Transverse colon (tissue), 4 donors: ENCODE measurements at places on chromosomes 2 and 18.
A peak's percentile ranks its signal among the peaks of the same experiment; 100 is the strongest.

DNA sequence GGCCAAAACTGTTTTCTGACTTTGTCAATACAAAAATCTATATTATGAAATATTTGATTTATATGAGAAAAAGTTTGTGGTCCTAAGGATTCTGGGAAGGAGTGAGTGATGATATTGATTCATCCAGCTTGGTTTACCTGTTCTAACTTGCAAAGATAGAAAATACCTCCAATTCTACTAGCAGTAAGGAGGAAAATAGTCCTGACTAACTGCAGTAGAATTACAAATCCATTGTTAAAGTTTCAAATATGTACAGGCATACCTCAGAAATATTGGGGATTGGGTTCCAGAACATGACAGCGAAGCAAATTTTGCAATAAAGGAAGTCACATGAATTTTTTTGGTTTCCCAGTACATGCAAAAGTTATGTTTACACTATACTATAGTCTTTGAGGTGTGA, 158.8 kb upstream of the CYRIA start:
- no peak for DNase-seq

DNA sequence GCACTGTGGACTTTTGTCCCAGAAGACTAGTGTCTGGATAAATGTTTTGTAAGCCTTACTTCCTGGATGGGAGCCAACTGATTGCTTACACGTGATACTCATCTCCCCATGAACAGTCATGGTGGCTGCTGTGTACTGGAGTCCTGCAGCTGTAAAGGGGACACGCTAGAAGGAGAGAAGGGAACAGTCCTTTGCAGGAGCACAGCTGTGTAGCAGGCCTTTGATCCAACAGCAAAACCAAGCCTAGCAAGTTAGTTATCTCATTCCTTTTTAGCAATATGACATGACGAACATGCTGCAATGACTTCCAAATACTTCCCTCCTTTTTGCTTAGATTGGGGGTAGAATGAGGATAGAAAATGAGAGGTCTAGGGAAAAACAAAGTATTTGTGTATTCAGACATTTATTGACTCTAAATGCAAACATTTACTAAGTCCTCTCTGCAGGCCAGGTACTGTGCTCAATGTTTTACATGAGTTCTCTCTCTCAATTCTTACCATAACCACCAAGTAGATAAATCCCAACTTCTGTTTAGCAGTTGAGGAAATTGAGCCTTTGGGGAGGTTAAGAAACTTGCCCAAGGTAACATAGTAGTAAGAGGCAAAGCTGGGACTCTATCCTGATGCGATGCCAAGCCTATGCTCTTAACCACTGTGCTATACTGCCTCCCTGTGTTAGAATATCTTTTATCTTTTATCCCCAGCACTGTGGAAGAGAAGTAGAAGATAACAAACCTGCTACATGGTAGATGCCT, 55.4 kb upstream of the CD28 start:
- peak; percentile 69 for DNase-seq

DNA sequence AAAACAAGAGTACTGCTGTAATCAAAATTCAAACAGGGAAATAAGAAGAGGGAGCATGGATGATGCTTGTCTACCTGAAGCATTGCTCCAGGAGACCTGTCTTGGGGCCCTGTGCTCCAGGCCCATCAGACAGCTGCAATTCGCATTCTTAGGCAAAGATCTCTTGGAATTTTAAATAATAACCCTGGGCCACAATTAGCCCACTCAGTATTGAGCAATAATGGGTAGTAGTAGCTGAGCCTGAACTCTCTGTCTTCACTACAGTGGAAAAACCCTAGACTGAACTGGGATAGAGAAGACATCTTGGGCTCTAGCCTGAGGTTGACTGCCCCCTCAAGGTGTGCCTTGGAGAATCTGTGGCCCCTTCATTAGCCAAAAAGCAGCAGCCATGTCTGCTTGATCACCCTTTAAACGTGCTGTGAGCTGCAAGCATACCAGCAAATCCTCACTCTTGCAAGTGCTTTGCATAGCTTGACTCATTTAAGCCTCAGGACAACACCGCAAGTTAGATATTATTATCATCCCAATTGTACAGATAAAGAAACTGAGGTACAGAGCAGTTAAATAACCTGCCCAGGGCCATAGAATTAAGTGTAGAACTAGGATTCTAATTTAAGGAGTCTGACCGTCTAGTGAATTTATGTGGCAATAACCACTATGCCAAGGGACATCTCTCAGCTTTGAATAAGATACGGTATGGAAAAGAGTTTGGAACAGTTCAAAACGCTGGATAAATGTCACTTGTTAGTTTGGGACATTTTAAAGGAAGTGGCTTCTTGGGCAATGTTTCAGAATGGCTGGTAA, 69.0 kb downstream of the DDX1 start:
- no peak for DNase-seq

DNA sequence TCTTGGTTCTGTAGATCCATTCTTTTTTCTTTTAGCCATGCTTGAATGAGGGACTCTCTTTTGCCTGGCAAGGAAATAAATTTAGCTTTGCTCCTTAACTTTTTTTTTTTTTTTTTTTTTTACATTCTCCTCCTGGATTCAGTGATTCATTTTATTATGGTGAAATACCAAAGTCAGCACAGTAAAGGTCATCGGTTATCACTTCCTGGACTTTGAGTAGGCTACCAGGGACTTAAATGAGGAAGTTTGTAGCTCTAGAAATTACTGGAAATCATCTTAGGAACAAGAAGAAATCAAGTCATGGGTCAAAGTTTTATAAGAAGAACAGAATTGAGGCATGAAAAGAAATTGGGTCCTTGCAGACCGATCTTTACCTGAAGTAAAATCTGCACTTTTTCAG, 75.0 kb downstream of the SOCS6 start:
- DNase-seq = no peak

DNA sequence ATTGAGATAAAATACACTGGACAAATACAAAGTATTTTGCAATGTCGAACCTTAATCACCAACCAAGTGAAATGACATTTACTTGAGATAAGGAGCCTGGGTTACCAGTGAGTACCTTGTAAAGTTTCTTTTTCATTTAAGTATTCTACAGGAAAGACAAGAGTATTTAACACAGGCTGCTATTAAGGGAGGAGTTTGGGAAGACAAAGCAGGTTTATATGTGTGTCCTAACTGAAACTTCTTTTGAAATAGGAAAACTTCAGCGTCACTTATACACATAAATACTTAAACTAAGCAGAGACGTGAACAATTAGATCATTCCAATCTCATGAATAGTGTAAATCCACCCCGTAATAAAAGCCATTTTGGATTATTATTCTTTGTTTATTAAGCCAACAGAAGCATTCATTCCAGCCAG, 126.7 kb upstream of the CYP26B1 start:
- DNase-seq = no peak

DNA sequence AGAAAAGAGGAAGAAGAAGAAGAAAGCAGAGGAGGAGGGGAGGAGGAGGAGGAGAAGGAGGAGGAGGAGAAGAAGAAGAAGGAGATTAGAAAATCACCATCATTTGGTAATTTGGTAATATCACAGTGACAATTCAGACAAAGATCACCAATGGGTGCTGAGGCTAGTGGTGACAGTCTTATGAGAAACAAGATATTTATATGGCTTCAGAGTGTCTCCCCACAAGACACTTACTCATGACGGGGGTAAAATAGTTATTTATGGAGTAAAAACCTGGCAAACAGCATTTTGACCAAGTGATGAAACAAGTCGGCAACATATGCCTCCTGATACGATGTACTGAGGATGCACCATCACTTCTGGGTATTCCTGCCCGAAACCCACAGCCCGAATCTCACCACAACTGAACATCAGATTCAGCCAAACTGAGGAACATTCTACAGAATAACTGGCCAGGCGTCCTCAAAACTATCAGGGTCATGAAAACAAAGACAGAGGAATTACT, 4.9 kb downstream of the ASPRV1 start:
- DNase-seq = no peak

- DNase-seq = no peak
Measured at GRCh38 chr2:165369131-165369897, 100.2 kb upstream of the CSRNP3 start.

GRCh38 chr18:77088963-77089722, 43.4 kb downstream of the MBP start:
- DNase-seq = no peak

DNA sequence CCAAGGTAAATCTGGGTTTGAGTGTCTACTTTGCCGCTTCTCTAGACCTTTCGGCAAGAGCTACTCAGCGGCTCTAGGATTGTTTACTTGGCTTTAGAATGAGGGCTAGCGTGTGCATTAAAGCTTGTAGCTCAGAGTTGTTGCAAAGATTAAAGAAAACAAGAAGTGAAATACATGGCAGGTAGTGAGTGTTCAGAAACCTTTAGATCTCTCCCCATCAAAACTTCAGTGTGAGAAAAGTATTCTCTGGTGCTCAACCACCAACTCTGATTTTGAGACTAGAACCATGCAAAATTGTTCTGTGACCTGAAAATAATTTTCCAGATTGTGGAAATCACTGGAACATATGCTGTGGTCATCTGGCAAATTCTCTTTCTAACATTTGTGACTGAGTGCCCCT, 512.0 kb downstream of the CMPK2 start:
- no peak for DNase-seq

- DNase-seq = no peak
Measured at GRCh38 chr2:866887-867286, 83.8 kb upstream of the SNTG2 start.

DNA sequence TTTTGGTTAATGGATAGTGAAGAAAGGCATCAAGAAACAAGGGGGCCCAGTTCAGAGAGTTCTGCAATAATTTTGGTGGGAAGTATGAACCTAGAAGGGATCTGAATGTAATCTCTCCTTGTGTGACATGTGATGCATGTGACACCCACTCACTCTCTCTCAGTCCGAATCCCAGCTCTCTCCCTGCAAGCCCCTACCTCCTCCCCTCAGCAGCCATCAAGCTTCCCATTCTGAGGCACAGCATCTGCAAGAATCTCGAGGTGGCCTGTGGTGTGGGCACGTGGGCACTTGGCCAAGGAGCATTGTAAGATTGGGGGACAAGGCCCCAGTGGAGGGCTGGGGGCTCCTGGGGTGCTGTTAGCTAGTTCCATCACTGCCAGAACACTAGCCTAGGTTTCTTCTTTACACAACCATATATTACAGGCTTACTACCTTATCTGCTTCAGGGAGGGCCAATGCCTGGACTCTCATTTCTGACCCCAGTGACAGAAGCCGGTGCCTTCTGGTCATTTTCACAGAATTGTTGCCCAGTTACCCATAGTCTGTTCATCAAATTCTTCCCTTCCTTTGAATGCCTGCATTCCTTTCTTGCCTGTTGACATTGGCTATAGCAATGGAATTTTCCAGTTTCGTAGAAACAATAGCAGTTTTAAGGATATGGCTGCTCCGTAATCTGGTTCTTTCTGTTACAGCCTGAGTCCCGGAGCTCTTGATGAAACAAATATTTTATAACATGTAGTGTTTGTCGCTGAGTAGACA, 13.3 kb upstream of the LCLAT1 start:
- DNase-seq = no peak

GRCh38 chr2:8622199-8622911, 59.5 kb upstream of the ID2 start:
- no peak for DNase-seq

- DNase-seq = no peak
Measured at GRCh38 chr2:62933398-62933917, 117.2 kb upstream of the OTX1 start.

GRCh38 chr2:158544998-158545397, 88.2 kb downstream of the PKP4 start:
- DNase-seq = no peak

DNA sequence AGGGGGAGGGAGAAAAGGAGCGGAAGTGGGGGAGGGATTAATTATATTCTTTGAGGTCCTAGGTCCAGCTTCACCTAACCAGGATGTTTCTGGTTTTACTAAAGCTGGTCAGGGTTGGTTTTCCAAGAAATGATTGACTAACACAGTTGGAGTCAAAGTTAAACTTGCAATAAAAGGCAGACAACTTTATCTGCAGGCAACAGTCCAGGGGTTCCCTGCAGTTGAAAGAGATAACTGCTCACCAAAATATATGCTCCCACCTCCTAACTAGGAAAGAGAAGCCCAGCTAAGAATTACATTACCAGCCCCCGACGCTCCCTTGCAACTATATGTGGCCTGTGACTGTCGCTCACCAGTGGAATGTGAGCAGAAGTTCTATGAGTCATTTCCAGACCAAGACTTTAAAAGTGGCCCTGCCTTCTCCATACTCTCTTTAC, 140.0 kb upstream of the PKDCC start:
- no peak for DNase-seq

DNA sequence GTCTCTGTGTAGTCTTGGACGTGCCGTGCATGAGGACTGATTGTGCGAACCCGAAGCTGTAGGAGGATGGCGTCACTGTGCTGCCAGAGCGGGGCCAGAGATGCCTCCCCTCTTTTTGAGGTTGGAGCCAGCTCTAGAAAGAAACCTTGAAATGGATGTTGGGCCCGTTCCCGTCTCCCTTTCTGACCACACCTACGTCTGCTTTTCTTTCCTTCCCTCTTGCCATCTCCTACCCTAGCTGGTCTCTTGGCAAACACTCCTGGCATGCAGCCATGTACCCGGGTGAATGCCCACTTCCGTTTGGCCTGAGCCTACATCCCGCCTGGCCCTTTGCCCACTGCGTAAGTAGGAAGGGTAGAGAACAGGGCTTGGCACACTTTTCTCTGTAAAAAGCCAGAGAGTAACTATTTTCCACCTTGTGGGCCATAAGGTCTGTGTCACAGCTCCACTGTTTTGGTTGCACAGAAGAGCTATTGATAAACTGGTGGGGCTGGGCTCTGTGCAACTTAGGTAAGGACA, 37.4 kb downstream of the SH3BP4 start:
- DNase-seq = peak; percentile 93

GRCh38 chr18:3452750-3453539, 3.0 kb downstream of the TGIF1 start:
- peak; percentile 37 for DNase-seq

DNA sequence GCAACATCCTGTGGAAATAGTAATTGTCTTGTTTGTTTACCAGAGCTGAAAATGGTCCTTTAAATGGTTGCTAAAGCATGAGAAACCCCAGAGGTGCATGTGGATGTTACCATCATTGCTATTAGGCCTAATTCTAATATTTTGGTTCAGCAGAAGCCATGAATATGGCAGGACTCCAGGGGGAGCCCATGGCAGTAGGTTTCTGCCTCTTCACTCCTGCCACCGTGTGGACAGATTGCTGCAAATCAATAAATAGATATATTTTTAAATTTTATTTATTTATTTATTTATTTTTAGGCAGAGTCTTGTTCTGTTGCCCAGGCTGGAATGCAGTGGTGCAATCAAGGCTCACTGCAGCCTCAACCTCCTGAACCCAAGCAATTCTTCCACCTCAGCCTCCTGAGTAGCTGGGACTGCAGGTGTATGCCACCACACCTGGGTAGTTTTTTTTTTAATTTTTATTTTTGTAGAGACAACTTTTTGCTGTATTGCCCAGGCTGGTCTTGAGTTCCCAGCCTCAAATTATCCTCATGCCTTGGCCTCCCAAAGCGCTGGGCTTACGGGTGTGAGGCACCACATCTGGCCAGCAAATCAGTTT, 54.9 kb upstream of the CAPN13 start:
- peak; percentile 49 for DNase-seq

GRCh38 chr2:16100006-16100405, 159.7 kb downstream of the MYCN start:
- DNase-seq = no peak

GRCh38 chr2:172102391-172103359, at the start of gene DLX2:
Gene DLX2 (minus strand): TSS chr2:172102900. CDS start chr2:172102538, 362 bp downstream.
- peak; percentile 86 for DNase-seq

- DNase-seq = peak; percentile 6
Measured at GRCh38 chr2:127611076-127611925, 34.7 kb upstream of the GPR17 start.

- no peak for DNase-seq
Measured at GRCh38 chr18:41693008-41693407, 262.0 kb upstream of the PIK3C3 start.
